Kasumi-1 (cell line): ENCODE measurements at places on chromosomes 2 and 18.
A peak's percentile ranks its signal among the peaks of the same experiment; 100 is the strongest.

DNA sequence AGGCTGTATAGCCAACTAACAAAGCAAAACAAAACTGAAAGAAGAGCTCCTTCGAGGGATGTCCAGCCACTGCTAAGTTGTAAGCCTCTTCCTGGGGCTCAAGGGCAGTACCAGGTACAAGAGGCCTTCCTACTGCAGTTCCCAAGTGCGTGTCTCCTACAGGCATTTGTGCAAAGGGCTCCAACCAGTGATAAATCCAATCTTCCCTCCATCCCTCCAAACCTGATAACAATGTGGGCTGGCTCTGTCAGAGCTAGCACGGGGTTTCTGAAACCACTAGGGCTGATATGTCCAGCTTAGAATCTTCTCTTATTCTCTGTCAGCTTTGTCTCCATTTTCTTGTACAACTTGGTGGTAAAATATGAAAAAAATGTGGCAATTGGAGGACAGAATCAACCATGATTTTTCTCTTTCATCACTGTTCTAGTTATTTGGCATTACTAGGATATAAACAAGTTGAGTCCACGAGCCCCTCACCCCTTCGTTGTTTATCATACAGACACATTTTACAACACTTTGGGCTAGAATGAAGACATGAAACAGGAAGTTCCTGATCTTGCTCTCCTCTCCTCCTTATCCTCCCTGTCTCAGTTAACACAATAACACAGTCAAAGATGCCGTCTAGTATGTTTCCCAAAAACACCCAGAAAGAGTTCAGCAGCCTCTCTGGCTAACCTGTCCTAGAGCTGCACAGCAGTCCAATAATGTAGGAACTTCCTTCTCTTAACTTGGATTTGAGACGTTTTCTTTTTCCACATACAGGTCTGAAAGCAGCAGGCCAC is 35.4 kb upstream of the WIPF1 start:
- DNase-seq = peak; percentile 57

DNA sequence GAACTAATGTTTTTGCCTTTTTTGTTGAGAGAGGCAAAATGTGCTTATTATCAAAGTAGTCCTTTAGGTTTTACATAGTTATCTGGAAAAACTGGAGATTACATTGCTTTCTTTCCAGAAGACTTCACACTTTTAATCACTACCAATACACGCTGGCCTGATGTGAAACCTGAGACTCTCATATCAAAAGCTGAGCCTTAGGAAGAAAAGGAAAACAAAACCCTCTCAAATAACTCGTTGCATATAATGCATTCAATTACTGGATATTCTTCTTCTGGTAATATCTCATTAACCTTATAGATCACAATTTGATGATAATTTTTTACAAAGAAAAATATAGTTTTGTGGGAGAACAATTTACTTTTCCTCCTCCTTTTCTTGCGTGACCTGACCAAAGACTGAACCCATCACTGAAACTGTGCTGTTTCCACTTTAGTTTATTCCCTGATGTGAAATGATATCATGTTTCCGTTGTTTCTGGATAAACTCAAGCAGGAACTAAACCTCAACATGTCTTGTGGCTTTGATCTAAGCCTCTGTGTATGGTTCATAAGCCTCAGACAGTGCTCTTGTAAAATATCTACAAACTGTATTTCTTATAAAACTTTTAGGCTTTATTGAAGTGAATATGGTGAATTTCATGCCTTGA is 332.4 kb downstream of the GULP1 start:
- no peak for DNase-seq

DNA sequence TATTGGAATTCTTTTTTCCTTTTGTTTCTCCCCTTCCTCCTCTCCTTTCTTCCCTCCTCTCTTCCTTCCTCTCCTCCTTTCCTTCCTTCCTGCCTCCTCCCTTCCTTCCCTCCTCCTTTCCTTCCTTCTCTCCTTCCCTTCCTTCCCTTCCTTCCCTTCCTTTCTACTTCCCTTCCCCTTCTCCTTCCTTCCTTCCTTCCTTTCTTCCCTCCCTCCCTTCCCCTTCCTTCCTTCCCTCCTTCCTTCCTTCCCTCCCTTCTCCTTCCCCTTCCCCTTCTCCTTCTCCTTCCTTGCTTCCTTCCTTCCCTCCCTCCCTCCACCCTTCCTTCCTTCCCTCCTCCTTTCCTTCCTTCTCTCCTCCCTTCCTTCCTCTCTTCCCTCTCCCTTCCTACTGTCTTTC is 431.0 kb upstream of the MEIS1 start:
- DNase-seq = no peak

DNA sequence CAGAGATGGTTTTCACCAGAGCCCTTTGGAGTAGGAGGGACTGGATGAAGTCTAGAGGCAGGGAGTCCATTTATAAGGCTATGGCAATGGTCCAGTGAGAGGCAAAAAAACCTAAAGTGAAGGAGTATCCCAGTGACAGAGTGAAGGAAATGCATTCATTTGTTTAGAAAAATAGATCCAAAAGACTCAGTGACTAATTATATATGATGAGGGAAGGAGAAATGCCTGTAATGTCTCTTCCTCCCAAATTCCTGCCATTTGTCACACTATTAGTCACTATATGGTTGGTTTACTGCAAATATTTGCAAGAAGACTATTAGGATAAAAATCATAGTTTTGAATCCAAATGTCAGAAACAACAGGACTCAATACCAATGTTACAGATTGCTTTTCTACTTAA is 104.2 kb downstream of the ZNF521 start:
- no peak for DNase-seq

DNA sequence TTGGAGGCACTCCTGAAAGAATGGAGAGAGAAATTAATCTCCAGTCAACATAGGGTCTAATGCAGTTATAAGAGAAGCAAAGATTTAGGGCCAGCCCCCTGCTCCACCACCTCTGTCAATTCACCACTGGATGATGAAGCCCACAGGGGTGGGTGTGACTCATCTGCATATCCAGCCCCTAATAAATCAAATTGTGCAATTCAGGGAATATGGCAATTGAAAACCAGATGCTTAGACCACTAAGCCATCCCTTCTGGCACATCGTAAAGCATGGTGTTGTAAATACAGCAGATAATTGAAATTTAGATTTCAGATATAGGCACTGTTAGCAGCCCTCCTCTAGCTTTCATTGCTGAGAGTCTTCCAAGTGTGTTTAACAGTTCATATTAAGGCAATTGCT is 541.4 kb downstream of the PARD3B start:
- no peak for DNase-seq

GRCh38 chr18:21074336-21075323 is 37.0 kb downstream of the ROCK1 start:
- no peak for DNase-seq

DNA sequence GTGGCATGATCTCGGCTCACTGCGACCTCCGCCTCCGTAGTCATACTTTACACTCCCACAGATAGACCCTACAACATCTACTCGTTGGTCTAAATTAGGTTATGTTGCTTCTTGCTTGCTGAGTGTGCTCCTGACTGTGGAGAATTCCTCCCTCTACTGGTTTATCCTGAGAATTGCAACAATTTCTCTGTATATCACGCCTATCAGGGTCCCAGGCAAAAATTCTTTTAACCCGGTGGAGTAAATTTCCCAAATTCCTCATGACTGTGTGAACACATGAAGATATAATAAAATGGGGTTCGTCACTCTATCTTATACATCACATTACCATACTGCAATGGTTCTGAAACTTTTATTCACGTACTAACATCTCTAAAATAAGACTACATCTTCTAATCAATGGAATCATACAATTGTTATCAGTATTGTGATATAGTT is 156.7 kb downstream of the EVA1A start:
- peak; percentile 76 for DNase-seq

DNA sequence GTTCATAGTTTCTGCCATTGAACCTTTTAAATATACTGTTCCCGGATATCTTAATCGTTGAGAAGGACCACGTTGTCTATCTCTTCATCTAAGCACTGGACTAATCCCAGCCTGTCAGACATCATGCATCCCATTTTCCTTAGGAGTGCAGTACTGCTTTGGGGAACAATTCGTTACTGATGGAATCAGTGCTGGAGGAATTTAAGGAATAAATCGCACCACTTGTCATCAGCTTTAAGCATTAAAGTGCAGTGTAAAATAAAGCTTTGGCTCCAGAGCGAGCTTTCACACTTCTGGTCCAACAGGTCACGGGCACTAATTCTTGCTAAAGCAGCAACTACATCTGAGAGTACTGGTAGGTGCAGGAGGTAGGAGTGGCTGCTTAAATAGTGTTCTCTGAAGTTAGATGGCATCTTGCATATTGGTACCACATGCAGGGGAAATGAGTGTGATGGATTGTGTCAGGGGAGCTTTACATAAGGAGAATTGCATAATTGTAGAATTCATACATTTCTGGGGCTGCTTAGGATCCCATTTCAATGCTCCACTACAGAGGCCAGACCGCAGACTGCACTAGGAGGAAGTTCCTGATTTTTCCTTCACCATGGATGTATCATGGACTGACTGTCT is 105.7 kb upstream of the RASGRP3 start:
- DNase-seq = peak; percentile 27

- peak; percentile 50 for DNase-seq
Observed at GRCh38 chr2:231642631-231643494, 50.2 kb downstream of the TEX44 start.

DNA sequence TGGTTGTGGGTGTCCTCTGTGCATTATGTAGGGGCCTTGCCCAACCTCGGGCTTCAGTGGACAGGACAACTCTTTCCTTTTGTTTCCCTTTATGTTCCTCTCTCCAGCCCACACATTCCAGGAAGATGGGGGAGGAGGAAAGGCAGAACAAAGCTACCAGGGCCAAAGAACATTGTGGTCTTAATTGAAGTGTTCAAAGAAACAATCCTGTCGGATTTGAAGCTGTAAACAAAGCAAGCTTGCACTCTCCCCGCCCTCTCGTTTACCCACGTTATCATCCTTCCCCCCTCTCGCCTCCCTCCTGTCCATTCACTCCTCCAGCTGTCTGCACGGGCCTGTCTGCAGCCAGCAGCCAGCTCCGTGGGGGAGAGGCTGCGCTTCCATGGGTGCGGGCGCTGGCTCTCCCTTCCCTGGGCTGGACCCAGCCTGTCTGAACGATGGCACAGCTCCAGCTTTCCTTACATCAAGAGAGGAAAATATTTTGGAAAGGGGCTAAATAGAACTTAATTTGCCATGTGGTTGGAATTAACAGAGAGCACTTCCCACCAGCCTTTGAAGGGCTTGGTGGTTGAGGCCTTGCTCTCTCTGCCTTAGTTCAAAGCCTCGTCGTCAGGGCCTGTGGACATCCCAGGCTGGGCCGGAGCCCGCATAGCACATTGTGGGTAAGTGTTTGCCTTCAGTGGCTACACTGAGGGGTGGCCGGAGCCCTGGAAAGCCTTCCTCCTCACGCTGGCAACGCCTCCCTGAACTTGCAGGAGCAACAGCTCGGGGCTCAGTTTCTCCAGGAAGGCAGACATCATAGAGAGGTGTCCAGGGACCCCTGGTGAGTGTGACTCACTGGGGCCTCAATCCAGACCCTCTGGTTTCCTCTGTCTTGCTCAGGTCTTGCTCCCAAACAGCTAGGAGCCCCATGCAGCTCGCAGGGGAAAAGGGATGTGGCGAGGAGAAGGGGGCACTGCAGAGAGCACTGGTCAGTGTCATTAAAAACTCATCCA is 60.6 kb upstream of the HS6ST1 start:
- DNase-seq = no peak

DNA sequence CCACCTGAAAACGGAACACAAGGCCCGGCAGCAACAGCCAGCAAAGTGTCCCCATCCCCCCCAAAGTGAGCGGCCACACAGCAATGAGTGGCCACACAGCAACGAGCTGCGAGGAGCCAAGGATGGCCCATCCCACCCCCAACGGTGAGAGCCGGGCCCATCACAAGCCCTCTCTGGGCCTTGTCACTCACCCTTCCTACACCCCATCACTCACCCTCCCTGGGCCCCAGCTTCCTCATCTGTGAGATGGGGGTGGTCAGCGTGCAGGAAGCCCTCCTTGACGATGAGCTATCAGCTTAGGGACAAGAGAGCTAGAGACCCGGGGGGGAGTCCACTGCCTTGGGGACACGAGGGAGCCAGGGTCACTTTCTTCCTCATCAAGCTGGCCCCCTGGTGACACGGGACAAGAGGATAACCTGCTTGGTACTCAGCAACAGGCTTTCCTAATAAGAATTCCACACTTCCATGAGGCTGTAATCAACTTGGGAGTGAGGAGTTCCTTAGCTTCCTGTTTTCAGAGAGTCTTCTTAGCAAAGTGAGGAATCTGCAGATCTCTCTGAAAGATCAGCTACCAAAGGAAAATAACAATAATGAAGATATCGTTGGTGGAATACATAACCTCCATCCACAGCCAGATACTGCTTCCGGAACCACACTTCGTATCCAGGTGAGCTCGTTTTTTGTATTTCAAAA is 92.8 kb downstream of the HDAC4 start:
- no peak for DNase-seq

GRCh38 chr2:181958726-181959125 is 26.9 kb upstream of the PPP1R1C start:
- DNase-seq = no peak

DNA sequence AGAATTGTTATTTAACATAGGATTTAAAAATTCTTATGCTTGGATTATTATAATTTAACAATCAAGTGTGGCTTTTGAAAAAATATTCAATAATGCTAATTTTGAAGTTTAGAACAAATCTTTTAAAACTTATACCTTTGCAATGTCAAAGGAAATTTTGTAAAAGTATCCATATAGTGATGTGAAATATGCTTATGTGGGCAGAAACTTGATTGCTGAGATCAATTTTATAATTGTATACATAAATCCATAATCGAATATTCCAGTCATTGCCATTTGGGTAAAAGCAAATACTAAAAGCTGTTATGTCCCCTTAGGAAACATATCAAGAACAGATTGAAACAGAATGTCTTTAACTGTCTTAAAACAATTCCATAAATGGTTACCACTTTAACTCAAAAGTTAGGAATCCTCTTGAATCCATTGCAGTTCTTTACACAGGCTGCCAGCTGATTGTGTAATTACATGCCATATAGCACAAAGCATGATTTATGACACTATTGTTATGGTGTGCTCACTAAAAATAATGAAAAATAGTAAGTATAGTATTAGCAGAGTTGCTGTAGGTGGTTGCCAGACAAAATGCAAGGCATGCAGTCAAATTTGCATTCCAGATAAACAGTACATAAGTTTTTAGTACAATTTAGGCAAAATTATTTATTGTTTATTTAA is 24.2 kb downstream of the PLCL1 start:
- DNase-seq = no peak

- no peak for DNase-seq
Observed at GRCh38 chr2:229196448-229196847, 74.6 kb downstream of the PID1 start.

DNA sequence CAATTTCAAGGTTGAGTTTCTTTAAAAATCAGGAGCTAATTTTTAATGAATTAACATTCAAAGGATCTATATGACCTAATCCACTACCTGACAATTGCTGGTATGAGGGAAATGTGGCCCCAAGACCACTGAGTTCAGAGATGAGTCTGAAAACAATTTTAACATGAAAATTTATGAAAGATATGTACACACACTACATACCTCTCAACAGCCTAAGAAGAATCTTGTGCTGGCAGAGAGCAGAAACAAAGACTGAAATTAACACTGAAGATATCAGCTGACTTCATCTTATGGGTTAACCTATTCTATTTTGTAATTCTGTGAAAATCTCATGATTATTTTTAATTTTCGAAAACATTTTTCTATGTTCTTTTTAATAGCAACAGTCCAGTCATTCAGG is 1.7 kb downstream of the FAP start:
- no peak for DNase-seq

GRCh38 chr2:47815764-47816163 is 32.8 kb downstream of the MSH6 start:
- DNase-seq = no peak
